Mesenteric fat pad (tissue), 1 donor: ENCODE measurements at places on chromosomes 1 and 21. TPM values are rescaled to one million over a fixed set of nuclear protein-coding genes. Genes with fewer than 3 reads are reported as not detected.

- DNase-seq: no peak
Observed at GRCh38 chr1:63322944-63323864, 837 bp downstream of the FOXD3 start.

DNA sequence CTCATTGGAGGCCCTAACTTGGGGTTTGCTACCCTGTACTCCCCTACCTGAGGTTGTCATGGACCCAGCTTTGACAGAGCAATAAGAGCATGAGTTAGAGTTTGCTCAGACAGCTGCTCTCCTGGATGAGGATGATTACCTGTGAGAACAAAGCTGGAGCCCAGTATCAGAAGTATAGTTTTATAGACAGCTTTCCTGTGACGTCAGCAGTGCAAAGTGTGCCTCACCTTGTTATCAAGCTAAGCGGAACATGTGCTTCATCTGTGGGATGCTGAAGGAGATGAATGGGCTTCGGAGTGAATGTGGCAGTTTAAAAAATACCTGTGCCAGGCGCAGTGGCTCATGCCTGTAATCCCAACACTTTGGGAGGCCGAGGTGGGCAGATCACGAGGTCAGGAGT, 5.4 kb upstream of the WDR47 start:
- no peak for DNase-seq

Gene GPR153
- 32.3 TPM for total RNA-seq

Gene IFNLR1
- 0.22 TPM for total RNA-seq
